ENCODE measurements at places on chromosomes 2 and 18. TPM values are rescaled to one million over a fixed set of nuclear protein-coding genes. Genes with fewer than 3 reads are reported as not detected.
A peak's percentile ranks its signal among the peaks of the same experiment; 100 is the strongest.

GRCh38 chr18:3245185-3245564 lies 2.4 kb upstream of the MYL12A start:
- no peak for DNase-seq

- DNase-seq: no peak
These were observed 147.9 kb upstream of the GAREM1 start for GRCh38 chr18:32618546-32618945.

DNA sequence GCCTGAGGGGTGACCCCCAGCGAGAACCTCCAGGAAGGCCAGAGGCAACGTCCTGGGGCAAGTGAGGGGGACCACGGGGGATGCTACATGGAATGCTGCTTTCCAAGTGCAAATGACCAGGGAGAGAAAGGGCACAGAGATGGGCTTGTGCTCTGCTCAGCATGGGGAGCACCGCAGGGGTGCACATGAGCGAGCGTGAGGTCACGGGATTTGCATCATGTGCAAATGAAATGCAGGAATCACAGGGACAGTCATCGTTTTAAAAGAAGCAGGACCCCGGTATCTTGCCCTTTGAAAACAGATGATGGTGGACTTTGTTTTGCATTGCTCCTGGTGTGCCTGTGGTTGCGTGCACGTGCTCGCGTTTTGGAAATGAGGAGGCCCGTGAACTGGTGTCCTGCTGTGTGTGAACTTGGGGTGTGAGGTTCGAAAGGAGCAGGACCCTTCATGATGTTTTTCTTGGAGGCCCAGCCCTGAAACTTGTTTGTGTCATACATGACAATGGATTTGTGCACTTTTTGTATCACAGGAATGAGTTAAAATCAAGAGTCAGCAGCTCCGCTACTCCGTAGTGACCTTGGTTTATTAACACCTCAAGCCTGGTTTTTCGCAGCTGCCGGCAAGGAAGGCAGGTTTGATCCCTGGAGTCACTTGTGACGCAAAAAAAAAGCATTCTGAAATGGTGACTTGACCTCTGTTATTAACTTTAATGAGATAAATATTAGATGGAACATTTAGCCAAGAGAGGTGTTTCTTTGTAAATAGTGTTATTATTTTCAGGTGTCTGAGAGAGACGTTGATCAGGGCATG lies 234.5 kb downstream of the LDLRAD4 start:
- DNase-seq: no peak

GRCh38 chr2:181273986-181274385 lies 183.2 kb upstream of the ITGA4 start:
- no peak for DNase-seq

DNA sequence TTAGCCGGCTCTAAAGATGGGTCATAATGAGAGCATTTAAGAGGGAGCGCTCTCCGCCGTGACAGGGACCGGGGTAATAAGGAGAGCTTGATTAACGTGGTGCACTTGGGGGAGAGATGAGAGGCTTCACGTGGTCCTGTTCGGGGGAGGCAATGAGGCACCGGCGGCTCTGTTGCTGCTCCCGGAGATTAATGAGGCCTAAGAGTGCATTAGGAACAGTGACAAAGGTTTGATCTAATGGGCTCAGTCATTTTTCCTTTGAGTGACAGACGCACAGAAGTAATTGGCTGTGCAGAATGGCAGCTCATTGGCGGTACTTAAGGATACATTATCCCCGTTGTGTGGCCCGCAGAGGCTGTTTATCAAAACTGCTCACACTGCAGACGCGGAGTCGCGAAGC lies 250.7 kb downstream of the GBX2 start:
- DNase-seq: no peak

Gene COL6A3
- total RNA-seq: 0.92 TPM

DNA sequence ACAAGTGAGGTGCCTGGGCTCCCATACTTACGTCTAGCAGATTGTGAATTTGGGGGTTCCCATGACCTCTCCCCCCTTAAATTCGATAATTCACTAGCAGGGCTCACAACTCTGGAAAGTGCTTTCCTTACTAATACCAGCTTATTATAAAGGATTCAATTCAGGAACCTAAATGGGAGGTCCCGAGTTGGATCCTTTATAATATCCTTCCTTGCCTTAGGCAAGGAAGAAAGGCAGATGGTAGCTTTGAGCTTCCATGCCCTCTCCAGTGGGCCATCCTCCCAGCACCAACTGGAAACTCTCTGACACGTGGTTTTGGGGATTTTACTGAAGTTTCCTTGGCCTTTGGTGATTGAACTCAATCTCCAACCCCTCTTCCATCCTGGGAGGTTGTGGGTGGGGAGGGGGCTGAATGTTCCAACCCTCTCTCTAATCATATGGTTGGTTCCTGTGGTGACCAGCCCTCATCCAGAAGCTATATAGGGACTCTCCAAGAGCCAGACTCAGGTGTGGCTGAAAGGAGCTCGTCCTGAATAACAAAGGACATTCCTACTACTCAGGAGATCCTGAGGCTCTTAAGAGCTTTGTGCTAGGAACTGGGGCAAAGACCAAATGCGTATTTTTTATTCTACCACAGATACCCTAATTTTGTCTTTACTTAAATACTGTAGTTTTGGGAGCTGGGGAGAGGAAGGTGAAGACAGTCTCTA lies 62.2 kb downstream of the HAUS1 start:
- no peak for DNase-seq

Gene ADAM17
- 23.0 TPM for total RNA-seq

DNA sequence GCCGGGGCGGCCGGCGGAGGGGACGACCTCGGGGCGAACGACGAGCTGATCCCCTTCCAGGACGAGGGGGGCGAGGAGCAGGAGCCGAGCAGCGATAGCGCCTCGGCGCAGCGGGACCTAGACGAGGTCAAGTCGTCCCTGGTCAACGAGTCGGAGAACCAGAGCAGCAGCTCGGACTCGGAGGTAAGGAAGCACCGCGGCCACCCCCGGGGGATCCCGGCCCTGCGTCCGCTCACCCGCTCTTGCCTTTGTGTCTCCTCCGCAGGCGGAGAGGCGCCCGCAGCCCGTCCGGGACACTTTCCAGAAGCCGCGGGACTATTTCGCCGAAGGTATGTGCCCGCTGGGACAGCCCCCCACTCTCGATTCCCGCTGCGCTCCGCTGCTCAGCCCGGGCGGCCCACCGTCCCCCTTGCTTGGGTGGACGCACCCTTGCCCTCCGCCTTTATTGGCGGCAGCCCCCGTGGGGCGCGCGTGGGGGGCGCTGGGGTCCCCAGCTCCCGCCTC lies 611 bp downstream of the TCF7L1 start:
- no peak for DNase-seq

DNA sequence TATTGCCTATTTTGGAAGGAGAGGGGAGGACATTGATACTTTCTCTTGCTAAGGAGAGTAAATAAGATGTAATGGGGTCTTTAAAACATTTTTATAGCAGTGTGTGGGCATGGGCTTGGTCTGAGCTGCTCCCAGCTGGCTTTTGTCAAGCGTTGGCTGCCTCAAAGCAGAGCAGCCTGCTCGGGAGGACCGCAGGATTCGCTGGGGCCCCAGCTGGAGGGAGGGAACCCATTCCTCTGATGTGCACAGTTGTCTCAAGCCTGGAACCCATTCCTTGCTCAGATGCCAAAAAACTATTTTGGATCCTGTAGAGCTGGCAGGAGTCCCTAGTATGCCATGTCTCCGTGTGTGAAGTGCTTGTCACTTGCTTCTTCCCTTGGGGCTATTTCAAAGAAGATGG lies 59.4 kb upstream of the RMDN2 start:
- DNase-seq: no peak

DNA sequence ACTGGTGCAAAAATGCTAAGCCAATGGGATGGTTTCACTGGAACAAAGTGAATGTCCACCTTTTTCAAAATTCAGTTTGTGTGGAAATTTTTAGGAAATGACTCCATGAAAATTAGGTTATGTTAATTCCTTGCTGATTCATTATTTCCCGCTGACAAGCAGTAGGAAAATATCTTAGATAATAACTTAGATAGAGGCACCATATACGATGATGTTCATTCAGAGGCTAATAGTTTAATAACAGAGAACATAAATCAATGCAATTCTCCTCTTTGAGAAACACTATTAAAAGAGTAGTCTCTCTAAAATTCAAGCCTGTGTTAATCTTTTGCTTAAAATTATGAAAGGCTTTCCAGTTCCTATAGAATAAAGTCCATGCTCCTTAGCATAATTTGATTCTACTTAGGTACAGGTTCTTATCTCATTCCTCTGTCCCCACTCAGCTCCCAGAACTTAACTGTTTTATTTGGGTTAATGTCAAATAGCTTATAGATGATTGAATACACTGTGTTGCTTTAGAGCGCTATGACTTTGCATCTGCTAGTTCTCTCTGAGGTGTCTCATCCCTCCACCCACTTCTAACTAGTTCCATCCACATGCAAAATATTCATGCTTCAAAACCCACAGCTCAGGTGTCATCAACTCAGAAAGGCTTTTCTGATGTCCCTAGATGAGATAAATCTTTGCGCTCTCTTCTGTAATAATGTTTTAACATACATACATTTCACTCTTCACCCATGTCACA lies 503.6 kb downstream of the ERBB4 start:
- DNase-seq: no peak

GRCh38 chr2:38539086-38539485 lies 63.6 kb downstream of the HNRNPLL start:
- no peak for DNase-seq

Gene SMIM21
- not detected for total RNA-seq

Gene LRPPRC
- total RNA-seq: 80.2 TPM

GRCh38 chr2:29780906-29781305 lies 140.5 kb downstream of the ALK start:
- no peak for DNase-seq

Gene TMEM182
- total RNA-seq: 2.5 TPM

DNA sequence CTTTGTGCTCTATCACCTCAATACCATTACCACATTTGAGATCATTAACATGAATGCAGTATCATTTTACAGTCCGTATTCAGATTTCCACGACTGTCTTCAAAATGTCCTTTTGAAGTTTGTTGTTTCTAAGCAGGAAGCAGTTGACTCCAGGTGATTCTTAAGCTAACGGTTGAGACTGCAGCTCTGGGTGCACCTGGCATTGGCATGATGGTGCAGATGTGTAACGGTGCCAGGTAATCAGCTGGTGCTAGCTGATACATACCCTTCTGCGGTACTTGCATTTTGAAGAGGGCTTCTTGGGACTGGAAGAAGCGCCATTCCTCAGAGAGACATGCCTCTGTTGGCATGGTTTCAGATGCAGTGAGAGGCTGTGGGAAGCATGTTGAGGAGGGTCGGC lies 19.5 kb downstream of the SIGLEC15 start:
- DNase-seq: no peak

- no peak for DNase-seq
These were observed 6.3 kb upstream of the RMDN2 start for GRCh38 chr2:37918742-37919186.

- DNase-seq: peak; percentile 68
These were observed 142.8 kb downstream of the NDUFA10 start for GRCh38 chr2:239882331-239882732.

- DNase-seq: no peak
These were observed 188.1 kb downstream of the LAMA1 start for GRCh38 chr18:6929370-6930102.

- DNase-seq: no peak
These were observed 95.1 kb downstream of the MTCL1 start for GRCh38 chr18:8800445-8800844.

Gene DSG3
- not detected for total RNA-seq

DNA sequence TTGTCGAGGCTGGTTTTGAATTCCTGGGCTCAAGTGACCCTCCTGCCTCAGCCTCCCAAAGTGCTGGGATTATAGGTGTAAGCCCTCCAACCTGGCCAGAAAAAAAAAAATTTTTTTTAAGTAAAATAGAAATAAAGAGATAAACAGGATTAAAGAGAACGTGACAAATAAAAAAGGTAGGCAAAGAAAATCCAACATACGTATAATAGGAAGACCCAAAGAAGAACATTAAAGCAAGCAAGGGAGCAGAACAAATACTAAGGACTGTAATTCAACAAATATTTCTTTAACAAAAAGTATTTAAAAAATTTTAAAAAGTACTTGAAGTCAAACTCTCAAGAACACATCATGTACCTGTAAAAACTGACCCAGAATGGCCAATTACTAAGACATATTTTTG lies 56.4 kb downstream of the PTPN2 start:
- no peak for DNase-seq

DNA sequence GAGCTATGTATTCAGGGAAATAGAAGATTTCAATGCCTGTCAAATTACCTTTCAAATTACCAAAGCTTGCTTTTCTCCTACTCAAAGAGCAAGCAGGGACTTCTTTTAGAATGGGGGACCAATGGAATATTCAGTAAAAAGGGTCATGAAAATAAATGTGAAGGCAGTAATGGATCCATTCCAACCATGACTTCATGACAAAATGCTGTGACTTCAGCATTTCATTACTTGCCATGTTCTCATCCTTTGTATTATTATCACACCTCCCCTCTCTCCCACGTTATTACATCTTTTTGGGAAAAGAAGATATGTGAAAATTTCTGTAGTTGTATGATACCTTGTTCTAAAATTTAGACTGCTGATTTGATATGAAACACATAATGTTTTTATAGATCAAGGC lies 864.0 kb upstream of the FSHR start:
- DNase-seq: no peak

DNA sequence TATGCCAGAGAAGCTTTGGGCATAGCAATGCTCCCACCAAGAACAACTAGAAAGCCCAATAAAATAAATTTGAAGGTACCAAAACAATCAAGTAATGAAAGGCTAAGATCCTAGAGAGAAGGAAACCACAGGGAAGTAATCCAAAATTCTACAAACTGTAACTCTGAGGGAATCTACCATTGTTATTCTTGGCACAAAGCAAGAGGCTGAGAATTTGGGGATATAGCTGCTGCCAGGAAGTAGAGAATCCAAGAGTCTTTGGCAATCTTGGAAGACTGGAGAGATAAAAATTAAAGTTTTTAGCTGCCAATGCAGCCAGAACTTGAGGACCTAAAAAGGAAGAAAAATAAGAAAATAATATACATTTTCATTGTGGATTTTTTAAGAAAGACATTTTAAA lies 68.5 kb downstream of the PIGN start:
- DNase-seq: no peak

DNA sequence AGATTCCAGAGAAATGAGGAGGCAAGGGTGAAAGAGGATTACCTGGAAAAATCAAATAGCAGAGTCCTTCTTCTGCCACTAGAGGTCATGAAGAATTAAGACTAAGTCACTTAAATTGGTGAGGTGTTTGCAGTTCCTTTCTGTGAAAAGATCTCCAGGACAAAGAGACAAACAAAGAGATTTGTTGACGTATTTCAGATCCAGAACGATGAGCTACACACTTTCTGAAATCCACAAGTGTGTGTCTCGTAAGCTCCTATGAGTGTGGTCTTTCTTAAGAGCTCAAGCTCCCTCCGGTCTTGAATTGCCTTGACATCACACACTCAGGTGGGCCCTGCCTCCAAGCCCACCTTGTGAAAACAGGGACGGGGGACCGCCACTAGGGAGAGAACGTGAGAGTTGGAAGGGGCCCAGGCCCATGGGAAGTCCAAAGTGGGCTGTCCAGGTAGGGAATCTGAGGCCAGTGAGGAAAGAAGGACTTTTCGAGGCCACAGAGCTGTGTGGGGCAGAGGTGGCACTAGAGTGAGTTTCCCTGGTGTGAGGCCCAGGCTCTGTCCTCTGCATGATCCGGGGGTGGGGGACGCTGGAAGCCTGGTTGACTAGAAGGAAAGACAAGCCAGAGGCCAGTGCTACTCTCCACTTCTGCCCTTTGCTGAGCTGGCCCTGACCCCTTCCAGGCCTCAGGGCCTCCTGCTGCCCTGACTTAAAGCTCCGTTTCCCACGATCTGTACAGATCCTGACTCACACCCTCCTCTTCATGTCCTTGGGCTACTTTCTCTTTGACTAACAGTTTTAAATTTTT lies 168.1 kb upstream of the NCK2 start:
- no peak for DNase-seq

GRCh38 chr2:217360781-217361482 lies 501.1 kb upstream of the TNP1 start:
- no peak for DNase-seq

Gene ALPP
- total RNA-seq: not detected

GRCh38 chr2:98127229-98127989 lies 40.4 kb downstream of the VWA3B start:
- DNase-seq: no peak

Data from activated CD4-positive, alpha-beta T cell treated with anti-CD3 and anti-CD28 coated beads, Interleukin-2, amount 10 ng/mL, durations not matched to agents 7 days and 5 days (primary cell).